DMS 273 treated with DMSO at 0.1 percent for 48 hours (cell line): ENCODE measurements at places on chromosomes 16 and 17.

DNA sequence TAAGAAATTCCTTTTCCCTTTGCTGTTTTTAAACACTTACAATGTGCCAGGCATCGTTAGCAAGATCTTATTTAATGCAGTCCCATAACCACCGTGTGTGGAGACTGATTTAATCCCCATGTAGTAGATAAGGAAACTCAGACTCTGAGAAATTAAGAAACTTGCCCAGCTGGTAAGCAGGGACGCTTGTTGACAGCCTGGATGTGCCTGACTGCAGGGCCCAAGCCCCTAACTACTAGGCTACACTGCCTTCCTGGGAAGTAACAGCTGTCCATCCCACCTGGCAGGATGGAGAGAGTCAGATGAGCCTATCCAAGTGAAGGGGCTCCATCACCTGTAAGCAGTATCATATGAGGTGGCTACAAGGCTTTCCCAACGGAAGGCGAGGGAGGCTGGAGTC lies 23.1 kb downstream of the CDK5RAP3 start:
- no peak for DNase-seq

- peak; percentile 16 for DNase-seq
These were observed 121.5 kb downstream of the STXBP4 start for GRCh38 chr17:55090079-55090492.

GRCh38 chr17:28252436-28252835 lies 66.6 kb upstream of the TMEM97 start:
- DNase-seq, result no peak

- DNase-seq, result no peak
These were observed 1.2 kb downstream of the RPS15A start for GRCh38 chr16:18788828-18789514.

DNA sequence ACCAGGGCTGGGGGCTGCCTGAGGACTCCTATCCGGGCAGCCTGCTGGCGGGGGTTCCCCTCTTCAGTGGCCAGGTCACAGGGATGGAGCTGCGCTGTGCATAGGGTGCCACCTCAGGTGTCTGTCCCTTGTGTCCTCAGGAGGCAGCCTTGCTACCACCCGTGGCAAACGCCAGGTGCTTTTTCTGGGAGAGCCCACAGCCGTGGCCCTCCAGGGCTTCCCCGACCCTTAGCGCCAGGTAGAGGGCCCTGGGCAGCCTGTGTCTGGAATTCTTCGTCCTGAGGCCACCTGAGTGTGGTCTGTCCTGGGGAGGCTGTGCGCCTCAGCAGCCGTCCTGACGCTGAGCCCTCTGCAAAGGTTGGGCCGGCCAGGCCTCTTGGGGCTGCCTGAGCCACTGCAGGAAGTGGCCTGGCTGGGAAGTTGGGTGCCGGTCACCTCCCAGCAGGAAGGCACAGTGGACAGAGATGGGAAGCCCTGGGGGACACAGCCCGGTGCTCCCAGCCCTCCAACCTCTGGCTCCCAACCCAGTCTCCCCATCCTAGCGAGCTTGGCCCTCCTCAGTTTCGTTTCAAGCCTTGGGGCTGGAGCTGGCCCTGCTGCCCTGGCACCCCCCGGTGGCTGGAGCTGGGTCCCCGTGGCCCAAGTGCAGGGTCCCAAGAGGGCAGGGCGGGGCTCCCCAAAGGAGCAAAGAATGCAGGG lies 7.6 kb upstream of the BAIAP3 start:
- no peak for DNase-seq

GRCh38 chr16:73046202-73046848 lies 1.6 kb downstream of the ZFHX3 start:
- DNase-seq, result no peak

DNA sequence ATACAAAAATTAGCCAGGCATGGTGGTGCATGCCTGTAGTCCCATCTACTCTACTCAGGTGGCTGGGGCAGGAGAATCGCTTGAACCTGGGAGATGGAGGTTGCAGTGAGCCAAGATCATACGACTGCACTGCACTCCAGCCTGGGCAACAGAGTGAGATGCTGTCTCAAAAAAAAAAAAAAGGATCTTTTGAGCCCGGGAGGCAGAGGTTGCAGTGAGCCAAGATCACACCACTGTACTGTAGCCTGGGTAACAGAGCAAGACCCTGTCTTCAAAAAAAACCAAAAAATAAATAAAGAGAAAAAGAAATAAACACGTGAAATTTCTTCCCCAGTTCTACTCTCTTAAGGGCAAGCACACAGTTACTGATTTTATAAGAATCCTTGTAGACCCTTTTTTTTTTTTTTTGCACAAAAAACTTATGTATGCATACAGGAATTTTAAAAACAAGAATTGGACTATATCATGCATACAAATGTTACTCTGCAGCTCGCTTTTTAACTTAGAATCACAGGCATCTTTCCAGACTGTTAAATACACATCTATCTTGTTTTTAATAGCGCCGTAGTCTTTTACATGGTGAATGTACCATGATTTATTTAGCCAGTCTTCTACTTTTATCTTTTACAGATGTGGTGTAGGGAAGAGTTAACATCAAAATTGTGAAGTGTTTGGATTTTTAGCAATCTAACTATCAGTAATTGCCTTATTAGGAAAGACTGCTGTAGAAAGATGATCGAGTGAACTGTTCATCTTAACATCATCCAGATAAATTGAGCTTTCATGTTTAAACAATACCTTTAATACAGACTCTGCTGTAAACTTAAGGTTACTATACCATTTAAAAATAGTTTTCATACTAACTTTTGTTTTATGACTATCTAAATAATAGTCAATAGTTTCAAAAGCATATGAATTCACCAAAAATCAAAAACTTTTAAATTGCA lies 14.6 kb downstream of the CDH3 start:
- no peak for DNase-seq

- DNase-seq, result no peak
These were observed at the start of gene C17orf113 for GRCh38 chr17:42050393-42051012. TSS of gene C17orf113 (minus strand) at chr17:42050601. CDS start at chr17:42043376, 7,225 bp downstream.

DNA sequence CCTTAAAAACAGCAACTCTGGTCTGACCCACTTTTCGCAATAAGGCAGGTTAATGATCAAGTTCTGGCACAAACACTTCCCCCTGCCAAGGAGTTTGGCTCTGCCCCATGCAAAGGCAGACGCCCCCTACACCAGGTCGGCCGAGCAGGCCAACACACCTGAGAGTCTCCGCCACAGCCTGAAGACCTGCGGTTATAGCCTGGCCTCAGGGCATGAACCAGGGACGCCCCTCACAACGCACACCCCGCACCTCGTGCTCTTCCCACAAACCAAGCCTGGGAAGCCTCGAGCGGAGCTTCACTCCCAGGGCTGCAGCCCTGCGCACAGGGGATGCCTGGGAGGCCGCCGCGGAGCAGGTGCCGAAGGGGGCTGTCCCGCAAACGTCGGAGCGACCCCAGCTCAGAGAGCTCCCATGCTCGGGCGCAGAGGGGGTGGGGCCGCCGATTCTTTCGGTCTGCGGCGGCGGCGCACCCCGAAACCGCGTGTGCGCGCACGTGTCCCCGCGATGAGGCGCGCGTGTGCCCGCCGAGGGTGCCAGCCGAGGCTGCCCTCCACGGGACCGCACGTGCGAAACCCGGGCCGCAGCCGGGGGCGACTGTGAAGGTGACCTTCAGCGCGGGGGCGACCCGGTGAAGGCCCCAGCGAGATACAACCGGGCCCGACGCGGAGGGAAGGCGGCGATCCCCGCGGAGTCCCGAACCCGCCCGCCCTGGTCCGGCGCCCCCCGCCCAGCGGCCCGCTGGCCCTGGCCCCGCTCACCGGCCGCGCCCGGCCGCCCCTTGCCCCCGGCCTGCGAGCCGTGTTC lies 559 bp downstream of the CLUH start:
- no peak for DNase-seq

GRCh38 chr16:77897129-77897437 lies 108.7 kb downstream of the VAT1L start:
- DNase-seq, result no peak

DNA sequence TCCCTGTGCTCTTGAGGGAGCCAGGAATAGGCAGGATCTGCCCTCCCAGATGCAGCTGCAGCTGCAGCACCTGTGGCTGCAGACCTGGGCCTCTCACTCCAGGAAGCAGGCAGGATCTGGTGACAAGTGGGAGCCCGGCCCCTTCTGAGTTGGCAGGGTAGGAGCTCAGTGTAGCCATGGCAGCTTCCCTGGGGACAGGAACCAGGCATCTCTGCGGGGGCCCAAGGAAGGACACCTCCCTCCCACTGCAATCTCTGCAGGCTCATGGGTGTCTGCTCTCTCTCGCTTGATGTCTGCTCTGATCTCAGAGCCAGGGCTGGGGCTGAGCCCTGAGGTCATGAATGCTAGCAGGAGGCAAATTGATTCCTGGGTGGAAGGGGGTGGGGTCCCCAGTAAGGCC lies 592.5 kb upstream of the CA10 start:
- no peak for DNase-seq

DNA sequence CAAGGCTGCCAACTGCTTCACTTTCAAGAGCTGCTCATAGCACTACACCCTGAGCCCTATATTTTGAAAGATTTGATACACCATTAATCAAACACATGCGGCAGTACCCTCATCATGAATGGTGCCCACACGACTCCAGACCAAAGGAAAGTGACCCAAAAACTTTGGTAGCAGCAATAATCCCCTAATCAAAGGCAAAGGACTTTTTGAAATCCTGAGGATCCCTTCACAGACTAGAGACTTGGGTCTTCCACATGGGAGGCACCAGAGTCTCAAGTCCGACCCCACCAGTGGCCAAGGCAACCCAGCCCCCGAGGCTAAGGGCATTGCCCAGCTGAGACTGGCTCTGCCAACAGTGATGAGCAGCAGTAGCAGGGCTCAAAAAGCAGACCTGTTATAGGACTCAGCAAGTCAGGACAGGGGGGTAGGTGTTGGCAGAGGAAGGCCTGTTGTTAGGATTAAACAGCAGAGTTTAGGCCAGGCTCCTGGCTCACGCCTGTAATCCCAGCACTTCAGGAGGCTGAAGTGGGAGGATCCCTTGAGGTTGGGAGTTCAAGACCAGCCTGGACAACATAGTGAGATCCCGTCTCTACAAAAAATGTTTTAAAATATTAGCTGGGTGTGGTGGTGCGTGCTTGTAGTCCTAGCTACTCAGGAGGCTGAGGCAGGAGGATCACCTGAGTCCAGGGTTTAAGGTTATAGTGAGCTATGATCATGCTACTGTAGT lies 3.2 kb downstream of the TRIM25 start:
- DNase-seq, result no peak

DNA sequence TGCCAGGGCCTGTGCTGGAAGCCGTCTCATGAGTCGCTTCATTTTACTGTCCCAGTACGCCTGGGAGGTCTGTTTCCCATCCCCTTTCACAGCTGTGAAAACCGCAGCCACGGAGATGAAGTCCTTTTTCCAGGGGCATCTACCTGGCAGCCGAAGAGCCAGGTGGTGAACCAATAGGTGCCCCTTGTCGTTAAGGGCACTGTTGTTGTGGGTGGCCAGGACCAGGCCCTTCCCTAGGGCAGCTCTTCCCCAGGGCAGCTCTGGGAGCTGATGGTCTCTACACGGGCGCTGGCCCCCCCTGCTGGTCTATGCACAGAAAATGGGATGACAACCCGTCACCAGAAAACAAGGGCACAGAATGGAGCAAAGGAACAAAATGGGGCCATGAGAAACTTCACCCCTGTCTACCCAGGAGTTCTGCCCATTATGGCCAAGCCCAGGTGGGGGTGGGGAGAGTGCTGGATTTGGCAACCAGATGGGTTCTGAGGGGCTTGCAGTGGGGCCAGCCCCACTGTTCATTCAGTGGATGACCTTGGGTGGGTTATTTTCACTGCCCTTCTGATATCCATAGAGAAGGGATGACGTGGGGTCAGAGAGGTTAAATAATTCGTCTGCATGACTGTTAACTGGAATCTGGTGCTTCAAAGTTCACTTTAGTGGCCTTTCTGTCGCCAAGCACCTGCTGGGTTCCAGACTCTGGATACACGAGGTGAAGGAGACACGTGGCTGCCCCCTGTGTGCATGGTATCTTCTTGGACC lies 11.5 kb downstream of the RMI2 start:
- no peak for DNase-seq

DNA sequence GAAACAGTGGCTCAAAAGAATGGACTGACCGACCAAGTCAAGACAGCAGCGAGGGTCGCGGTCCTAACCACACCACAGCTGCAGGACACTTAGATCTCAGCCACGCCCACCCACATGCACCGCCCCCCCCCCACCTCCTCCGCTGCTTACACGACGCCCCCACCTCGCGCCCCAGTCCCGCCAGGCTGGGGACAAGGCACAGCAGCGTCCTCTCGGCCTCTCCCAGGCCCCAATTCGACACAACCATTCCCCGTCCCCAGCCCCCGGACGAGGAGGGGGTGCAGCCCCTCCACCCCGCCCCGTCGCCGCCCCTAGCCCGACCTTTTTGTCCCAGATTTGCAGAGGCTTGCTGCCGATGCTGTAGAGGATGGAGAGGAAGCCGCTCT lies 477 bp downstream of the CFAP20 start:
- no peak for DNase-seq

DNA sequence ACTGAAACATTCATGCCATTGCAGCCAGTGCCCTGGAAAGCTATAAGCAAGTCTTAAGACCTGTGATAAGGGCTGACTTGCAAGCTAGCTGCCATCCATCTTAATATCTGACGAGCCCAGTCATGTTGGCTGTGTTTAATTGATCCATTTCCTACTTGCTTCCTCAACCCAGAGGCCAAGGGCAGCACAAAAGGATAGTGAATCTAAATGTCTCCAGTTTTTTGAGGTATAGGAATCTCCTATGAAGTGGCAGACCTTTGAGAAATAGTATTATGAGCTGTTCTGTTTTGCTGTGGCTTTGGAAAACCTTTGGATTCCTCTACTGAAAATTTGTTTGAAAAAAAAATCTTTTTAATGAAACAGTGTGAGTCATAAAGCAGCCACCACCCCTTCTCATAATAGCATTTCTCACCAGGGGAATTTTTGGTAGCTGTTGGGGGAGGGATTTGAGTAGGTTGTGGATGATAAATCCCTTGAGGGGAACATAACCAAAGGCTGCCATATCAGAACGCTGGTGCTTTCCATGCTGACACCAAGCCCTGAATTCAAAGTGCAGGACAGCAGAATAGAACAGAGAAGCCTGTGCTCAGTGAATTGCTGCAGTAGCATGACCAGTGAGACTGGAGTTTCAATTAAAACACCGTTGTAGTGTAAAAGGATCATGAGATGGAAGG lies 12.9 kb downstream of the ZNRF1 start:
- DNase-seq, result peak; percentile 15

- DNase-seq, result no peak
These were observed 14.4 kb downstream of the KIF2B start for GRCh38 chr17:53837131-53837530.

- no peak for DNase-seq
These were observed 12.9 kb downstream of the ITGAX start for GRCh38 chr16:31367853-31368252.

DNA sequence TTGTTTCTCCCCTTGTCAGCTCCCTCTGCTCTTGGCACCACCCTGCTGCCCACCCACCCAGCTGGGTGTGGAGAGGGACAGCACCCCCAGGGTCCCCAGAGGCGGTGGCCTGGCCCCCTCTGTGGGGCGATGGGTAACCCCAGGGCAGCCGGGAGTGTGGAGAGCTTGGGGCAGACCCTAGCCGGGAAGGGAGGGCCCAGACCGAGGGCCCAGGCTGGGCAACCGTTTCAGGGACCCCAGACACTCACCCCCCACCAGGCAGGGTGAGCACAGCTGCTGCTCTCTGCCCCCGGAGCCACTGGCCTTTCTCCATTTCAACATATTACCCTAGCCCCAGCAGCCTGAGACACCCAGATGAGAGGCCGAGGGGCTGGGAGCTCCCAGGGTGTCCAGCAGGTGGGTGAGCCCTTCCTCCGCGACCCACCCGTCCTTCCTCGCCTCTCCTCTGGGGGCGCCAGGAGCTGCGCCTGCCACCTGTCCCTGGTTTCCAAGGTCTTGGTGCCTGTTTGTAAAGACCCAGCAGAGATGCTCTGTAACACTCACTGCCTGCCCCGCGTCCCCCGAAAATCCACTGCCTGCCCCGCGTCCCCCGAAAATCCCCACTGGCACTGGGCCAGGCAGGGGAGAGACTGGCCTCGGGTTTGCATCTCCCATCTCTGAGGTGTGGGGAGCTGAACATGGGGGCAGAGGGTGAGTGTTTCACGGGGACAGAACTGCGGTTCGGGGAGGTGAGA lies 45.4 kb downstream of the BAHCC1 start:
- no peak for DNase-seq
